A549 (cell line): ENCODE measurements at places on chromosomes 11 and 22.
A peak's percentile ranks its signal among the peaks of the same experiment; 100 is the strongest.

- no peak for DNase-seq
Observed at GRCh38 chr22:30824711-30825110, 130.0 kb downstream of the OSBP2 start.

- DNase-seq = peak; percentile 29
Observed at GRCh38 chr11:66172146-66172545, 96.3 kb upstream of the RAB1B start.

DNA sequence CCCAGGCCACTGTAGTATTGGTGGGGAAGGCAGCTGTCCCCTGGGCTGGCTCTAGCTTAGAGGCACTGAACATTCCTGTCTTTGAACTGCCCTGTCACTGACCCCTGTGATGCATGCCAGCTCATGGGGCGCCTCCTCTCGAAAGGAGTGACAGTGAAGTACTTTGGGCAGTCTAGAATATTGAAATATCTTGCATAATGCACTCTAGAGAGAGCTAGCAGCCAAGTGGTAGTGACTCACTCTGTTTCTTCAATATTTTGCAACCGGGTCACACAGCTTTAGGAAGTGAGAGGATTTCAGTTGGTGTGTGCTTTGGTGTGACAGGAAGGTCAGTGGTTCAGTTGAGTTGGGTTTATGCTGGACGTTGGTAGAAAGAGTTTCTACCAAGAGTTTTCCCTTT, 35.5 kb upstream of the ST14 start:
- peak; percentile 22 for DNase-seq

DNA sequence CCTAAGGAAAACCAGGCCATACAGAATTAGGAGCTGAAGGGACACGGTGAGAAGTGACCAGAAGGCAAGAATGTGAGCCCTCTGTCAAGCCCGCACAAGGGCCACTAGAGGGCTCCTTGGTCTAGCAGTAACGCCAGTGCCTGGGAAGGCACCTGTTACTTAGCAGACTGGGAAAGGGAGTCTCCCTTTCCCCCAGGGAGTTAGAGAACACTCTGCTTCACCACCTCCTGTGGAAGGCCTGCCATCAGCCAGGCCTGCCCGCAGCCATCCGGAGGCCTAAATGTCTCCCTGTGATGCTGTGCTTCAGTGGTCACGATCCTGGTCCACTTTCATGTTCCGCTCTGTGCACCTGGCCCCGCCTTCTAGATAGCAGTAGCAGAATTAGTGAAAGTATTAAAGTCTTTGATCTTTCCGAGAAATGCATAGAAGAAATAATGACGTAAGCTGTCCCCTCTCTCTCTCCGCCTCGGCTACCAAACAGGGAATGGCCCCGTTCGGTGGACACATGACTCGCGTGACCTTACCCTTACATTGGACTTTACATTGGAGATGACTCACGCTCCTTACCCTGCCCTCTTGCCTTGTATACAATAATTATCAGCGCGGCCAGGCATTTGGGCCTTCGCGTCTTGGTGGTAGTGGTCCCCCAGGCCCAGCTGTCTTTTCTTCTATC, 10.7 kb upstream of the GSTP1 start:
- peak; percentile 81 for DNase-seq

GRCh38 chr22:32717337-32718240, 83.9 kb upstream of the TIMP3 start:
- no peak for DNase-seq

- no peak for DNase-seq
Observed at GRCh38 chr11:133819746-133820315, 25.5 kb downstream of the SPATA19 start.

- DNase-seq = no peak
Observed at GRCh38 chr11:132111316-132111715, 740.9 kb downstream of the NTM start.

- no peak for DNase-seq
Observed at GRCh38 chr11:27427183-27427980, 45.2 kb downstream of the LGR4 start.

- no peak for DNase-seq
Observed at GRCh38 chr11:121741761-121742361, 289.1 kb upstream of the SORL1-AS1 start.

GRCh38 chr11:64141081-64141783, 24.7 kb downstream of the MACROD1 start:
- no peak for DNase-seq

DNA sequence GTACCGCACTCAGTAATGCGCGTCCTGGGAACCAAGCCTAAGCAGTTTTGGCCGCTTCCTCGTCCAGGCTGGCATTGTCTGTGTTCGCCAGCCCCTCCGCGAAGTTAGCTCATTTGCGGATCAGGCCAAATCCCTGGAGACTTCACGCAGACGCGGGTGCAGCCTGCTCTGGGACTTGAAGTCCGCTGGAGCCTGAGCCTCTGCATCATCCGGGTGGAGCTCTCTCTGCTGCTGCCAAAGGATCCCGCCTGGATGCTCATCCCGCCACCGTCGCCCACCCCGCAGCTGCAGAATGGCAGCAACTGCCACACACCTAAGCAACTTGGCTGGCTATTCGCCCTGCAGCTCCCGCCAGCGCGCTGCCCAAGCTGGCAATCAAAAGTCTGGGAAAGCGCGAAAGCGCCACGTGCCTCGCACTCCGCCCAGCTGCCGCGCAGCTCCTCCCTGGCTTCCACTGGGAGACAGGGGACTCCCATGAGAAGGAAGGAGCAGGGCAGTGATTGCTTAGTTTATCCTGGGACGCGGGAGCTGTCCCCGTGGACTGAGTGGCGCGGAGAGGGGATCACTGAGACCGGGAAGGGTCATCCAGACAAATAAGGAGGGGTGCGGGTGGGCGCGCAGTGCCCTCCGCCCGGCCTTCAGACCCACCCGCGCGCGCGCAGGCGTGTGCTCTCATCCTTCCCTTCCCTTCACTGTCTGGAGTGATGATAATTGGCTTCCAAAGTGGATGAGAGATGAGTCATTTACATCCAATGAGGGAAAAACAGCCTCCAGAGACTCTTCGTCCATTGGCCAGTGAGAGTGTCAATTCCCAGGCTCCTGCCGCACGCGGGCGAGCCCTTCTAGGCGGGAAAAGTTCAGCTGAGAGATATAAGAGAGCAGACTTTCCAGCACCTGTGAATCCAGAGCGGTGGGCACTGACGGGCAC, 23.2 kb upstream of the GLYATL1B start:
- no peak for DNase-seq

GRCh38 chr22:46815559-46815895, 53.1 kb downstream of the TBC1D22A start:
- no peak for DNase-seq

GRCh38 chr11:12787847-12788246, 113.6 kb downstream of the TEAD1 start:
- DNase-seq = no peak

DNA sequence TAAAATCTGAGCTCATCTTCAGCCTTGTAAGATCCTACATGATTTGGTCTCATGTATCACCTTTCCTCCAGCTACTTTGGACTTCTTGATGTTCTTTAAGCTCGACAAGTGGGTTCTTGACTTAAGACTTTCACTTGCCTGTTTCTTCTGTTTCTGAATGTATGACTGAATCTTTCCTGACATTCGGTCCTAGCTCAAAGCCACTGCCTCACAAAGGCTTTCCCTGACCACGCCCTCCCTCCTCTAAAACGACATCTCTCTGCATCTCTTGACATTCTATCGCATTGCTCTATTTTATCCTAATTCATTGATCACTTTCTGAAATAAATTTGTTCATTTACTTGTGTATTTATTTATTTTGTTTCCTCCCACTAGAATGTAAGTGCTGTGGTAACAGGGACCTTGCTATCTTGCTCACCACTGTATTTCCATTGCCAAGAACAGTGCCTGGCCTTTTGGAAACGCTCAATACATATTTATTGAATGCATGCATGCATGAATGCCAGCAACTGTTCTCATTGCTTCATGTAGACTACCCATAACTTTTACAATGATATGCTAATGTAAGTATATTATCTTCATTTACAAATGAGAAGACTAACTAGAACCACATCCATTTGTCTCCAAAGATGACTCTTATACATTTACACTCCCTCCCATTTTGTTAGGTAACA, 43.0 kb downstream of the LMO2 start:
- DNase-seq = no peak

DNA sequence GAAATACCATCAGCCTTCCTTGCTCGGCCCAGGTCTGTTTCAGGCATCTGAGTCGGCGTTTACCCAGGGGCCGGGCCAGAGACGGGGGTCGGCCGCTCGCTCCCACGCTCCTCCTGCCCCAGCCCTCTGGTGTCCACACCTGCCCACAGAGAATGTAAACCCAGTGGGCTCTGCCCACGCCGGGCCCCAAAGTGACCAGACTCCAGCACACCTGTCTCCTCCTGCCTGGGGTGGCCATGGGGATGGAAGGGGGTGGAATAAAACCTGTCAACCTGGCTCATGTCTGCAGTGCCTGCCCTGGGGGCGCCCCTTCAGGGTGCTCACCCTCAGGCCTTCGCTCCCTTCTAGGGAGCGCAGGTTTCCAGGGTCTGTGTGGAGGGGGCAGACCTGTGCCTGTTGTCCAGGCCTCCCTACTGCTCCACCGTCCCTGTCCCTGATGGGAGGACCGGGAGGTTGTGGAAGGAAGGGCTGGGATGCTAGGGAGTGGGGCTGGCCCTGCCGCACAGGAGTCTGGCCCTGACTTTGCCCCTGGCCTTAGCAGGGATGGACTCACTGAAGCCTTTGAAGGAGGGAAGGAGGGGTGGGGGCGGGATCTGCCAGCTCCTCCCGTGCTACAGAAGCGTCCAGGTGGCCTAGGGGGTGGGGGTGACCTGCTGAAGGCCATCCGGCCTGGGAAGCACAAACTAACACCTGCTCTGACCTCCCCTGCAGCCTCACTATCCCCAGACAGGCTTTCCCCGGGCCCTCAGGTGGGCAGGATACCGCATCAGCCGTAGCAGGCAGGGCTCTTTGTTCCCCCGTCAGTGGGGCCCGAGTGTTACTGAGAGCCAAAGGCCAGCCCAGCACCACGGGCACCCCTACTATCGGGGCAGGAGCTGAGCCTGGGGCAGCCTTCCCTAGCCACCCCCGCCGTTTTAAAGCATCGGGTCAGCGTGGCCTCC, 14.7 kb upstream of the ARHGAP8 start:
- no peak for DNase-seq

GRCh38 chr11:95585752-95586077, 203.9 kb downstream of the FAM76B start:
- no peak for DNase-seq

- DNase-seq = peak; percentile 13
Observed at GRCh38 chr11:95764267-95764898, 25.2 kb downstream of the FAM76B start.

GRCh38 chr22:28674121-28674563, 5.5 kb downstream of the TTC28 start:
- no peak for DNase-seq

DNA sequence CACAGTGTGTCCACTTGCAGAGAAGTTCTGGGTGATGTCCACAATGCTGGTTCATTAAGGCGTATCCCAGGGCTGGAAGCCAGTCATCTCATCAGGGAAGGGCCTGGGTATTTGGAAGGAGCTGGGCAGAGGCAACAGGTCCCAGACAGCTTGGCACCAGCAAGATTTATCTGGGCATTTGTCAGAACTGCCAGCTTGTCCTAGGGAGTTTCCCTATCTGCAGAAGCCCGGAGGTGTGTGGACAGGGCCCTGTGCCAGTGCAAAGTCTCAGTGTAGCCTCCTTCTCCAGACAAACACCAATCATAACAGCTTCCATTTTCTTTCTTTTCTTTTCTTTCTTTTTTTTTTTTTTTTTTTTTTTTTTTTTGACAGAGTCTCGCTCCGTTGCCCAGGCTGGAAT, 125.3 kb upstream of the TIMP3 start:
- DNase-seq = no peak

GRCh38 chr22:49934891-49935557, 16.6 kb downstream of the CRELD2 start:
- peak; percentile 55 for DNase-seq

- DNase-seq = no peak
Observed at GRCh38 chr11:92931746-92932422, 37.6 kb upstream of the MTNR1B start.

DNA sequence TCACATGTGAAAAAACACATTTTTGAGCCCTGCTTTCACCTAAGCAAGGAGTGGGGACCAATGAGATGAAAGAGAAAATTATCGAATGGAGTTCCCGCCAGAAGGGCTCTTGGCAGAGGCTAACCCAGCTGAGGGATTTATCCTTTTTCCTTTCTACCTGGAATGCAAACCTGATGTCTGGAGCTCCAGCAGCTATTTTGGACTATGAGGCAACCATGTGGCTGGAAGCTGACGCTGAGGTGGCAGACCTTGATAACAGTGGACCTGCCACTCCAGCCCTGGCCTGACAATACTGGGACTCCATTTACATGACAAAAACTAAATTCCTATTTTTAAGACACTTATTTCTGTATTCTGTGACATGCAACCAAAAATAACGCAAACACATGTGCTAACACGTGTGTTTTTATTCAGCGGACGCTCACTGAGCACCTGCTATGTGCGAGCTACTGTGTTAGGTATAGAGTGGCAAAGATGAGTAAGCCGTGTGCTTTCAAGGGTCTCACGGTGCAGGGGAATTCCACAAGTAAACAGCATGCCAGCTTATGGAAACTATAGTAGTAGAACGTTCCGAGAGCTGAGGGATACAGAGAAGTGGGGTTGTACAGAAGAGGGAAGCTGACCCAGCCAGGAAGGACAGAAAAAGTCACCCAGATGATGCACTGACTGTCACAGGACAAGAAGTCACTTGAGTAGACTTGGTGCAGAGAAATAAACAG, 19.1 kb upstream of the ISX start:
- no peak for DNase-seq

DNA sequence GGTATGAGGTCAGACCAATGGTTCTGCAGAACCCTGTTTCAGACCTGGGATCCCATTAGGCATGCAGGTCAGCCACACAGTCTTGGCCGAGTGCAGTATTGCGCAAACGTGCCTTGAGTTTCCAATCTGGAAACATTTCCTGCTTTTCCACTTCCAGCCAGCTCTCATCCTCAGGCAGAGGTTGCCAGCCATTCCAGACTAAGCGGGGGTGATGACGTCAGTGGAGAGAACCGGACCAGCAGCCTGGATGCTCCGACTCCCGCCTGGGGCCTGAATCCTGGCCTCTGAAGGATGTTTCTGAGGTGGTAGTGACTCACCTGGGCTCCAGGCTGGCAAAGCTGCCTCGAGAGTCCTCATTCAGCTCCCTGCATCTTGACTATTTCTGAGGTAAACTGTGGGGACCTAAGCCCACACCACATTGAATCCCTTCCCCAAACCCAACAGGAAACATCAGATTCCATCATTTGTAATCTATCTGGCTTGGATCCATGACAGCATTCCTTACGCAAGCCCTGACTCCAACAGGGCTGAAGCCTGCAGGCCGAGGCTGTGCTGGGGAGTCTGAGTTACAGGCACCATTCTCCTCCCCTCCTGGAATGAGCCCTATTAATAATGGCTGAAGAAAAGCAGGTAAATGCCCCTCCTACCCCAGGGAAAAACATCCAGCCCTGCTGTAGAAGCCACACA, 83.0 kb downstream of the ABTB2 start:
- peak; percentile 94 for DNase-seq

DNA sequence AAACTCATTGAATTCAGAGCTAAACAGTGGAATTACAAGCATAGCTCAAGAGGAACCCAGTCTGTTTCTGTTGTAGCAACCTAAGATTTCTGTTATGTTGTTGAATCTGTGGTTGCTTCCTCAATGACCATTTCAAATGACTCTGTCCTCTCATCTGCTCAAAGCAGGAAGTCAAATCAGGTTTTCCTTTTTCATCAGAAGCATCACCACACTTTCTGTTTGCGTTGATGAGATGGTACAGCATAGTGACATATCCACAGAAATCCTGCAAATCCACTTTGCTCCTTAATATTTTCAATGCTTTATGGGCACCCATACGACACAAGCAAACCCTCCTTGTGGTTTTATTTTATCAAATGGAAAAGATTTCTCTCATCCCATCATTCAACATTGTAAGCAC, 12.6 kb upstream of the UCP2 start:
- DNase-seq = no peak

- no peak for DNase-seq
Observed at GRCh38 chr11:124190298-124191139, 7.4 kb downstream of the OR10D3 start.
